Activated CD8-positive, alpha-beta T cell treated with anti-CD3 and anti-CD28 coated beads, Interleukin-2, amount 10 ng/mL, durations not matched to agents 7 days and 5 days (primary cell): ENCODE measurements at places on chromosomes 5 and 9. TPM values are rescaled to one million over a fixed set of nuclear protein-coding genes. Genes with fewer than 3 reads are reported as not detected.
A peak's percentile ranks its signal among the peaks of the same experiment; 100 is the strongest.

- DNase-seq: no peak
Observed at GRCh38 chr5:149282027-149282965, 10.6 kb downstream of the AFAP1L1 start.

DNA sequence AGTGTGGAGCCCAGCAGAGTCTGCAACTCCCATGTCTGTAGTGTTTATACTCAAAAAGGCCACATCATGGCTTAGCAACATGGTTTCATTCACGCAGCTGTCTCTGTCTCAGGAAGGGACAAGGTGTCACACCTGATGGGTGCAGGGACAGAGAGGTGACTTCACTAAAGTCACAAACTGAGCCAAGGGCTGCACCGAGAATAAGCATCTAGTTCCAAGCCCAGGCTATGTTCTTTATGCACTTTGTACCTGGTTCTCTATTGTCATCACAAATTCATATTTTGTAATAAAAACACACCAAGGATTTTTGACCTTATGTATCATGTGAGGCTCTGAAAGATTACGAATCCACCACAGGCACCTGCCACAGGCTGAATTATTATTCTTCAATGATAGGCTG, 64.9 kb upstream of the STK32A start:
- DNase-seq: no peak

GRCh38 chr5:147784146-147784987, 1.8 kb upstream of the JAKMIP2 start:
- no peak for DNase-seq

- no peak for DNase-seq
Observed at GRCh38 chr5:158910782-158911692, 188.7 kb downstream of the EBF1 start.

DNA sequence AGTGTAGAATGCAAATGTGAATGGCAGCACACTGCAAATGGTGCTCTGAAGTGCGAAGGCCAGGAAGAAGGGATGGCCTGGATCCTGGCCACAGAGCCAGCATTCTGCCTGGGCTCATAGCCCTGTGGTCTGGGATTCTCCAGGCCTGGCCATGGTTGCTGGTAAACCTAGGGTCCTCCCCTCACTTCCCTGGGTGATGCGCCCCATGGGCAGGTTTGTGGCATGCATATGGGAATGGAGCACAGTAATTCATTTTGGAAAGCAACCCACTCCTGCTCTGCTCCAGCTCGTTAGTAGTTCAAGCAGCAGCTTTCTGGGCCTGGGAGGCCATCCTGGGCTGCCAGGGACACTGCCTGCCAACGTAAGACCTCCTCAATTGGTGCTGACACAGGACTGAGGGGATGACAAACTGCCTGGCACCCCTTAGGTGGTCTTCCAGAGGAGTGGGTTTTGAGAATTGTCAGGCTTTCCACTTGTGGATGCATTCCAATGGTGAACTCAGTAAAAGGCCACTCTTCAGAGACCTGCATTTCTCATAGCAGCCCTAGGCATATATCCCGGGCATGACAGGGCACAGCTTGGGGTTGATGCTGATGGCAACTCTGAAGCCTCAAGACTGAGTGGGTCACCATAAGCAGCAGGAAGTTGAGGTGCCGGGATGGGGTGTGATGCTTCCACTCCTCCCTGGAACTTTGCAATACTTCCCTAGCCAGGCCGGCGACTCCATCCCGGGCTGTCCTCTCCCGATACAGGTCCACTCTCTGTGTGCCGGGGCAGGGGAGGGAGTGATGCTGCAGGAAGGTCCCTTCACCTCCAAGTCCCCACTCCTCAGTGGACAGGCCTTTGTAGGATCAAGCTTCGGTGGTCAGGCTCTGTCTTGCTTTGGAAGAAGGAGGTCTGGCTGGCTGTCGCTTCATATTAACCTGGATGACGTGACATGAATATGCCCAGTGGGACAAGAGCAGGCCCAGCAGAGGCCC, 1.2 kb upstream of the SLC25A48 start:
- no peak for DNase-seq

GRCh38 chr5:117856713-117857112, 1131.6 kb downstream of the DTWD2 start:
- DNase-seq: no peak

DNA sequence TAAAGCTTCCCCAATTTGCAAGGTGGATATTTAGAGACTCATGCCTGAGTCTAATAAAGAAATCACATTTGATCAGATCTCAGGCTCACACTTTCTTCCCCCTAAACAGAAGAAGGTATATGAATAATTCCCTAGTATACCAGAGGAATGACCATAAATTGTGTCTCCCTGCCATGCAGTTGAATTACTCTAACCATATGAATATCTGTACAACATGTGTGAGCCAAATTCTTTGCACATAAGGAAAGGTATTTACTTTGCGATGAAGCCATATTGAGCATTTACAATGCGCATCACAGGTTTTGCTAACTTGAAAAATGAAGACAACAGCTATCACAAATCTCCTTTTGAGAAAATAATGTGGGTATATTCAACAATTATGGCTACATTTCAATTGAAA, 479.4 kb downstream of the NR2F1-AS1 start:
- no peak for DNase-seq

DNA sequence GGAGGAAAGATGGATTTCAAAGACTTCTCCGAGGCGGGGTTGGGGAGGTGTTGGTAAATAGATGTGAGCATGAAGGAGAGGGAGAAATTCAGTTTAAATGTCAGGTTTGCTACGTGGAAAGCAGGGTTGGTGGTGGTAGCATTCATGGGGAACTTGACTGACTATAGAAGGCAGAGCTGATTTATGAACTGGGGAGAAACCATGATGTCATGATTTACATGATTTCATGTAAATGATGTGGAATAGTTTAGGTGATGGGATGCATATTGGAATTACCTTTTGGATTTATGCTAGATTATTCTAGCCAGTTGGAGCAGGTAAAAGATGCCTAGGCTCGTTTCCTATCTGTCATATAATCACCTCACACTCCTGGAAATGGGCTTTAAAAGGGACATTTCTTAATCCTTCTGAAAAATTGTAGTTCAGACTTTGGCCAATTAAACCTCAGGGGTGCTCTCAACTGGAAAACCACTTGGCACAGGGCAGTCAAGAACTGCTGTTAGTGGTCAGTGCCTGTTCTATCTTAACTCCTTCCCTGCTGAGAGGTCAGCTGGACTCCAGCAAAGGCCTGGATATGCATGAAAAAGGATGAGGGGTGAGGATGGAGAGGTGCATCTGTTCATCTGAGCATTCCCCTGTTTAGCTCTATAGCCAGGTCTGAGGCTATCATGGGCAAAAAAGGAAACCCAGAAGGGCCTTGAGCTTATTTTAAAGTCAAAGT, 50.1 kb upstream of the BASP1 start:
- DNase-seq: no peak

DNA sequence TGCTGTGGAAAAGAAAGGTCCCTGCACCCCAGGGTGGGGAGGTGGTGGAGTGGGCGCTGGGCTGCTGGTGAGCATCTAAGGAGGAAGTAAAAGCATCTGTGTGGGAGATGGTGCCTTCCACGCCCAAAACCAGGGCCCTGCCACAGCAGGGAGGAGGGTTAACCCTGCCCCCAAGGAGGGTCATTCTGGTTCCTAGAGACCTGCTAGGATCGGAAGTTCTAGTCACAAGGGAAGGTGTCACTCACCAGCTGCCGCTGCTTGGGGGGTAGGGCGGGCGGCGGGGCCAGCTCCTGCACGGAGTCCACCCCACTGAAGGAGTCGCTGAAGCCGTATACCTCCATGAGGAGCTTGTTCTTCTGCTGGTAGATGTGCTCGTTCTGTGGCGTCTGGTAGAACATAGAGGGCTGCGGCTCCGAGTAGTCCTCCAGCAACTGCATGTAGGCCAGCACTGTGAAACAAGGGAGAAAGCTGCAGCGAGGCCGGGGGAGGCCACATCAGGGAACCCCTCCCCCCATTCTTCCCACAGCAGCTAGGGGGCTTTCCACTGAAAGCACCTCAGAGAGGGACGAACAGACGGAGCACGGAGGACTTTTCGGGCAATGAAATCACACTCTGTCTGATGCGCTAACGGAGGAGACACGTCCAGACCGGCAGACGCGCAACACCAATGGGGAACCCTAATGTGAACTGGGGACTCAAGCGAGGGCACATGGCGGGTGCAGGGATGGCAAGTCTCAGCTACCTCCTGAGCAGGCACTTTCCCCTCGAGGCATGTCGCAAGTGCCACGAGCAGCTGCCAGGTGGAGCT, 76.4 kb downstream of the PRRT1B start:
- no peak for DNase-seq

GRCh38 chr5:169649486-169649885, 12.4 kb downstream of the DOCK2 start:
- no peak for DNase-seq

- DNase-seq: no peak
Observed at GRCh38 chr5:136020383-136021015, 8.3 kb upstream of the TGFBI start.

DNA sequence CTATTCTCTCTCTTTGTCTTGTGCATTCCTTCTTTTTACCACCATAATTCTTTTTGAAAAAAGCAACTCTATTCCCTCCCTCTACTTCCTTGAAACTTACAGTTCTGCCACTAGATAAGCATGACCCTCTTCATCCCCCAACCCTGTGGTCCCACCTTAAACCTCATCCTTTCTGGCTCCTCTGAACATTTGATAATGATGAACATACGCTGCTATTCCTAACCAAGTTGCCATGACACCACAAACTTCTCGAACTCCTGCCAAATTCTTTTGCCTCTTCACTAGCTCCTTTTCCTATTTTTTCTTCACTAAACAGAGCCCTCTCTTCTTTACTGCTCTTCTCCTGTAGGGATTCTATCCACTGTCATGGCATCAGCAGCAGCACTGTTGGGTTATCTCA, 57.1 kb downstream of the MOCS2 start:
- DNase-seq: no peak

DNA sequence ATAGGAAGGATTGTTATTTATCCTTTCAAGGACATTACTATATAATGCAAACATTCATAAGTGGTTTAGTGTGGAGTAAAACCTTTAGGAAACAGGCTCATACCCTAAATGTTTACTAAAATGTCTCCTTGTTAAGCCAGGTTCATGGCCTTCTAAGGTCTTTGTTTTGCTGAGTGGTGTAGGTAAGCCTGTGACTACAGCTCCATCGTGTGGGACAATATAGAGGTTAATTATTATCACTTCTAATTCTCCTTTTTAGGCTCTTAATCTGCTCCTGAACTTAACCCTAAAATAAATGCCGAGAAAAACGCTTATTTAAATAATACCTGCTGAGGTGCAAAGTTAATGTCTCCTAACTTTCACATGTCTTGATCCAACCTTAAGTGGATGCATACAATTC, 43.8 kb downstream of the SPINK5 start:
- DNase-seq: no peak

- peak; percentile 46 for DNase-seq
Observed at GRCh38 chr9:71909887-71910649, 925 bp downstream of the ABHD17B start.

GRCh38 chr5:135057233-135057632, 23.2 kb upstream of the PITX1 start:
- no peak for DNase-seq

- no peak for DNase-seq
Observed at GRCh38 chr5:50655810-50656205, 10.6 kb upstream of the PARP8 start.

DNA sequence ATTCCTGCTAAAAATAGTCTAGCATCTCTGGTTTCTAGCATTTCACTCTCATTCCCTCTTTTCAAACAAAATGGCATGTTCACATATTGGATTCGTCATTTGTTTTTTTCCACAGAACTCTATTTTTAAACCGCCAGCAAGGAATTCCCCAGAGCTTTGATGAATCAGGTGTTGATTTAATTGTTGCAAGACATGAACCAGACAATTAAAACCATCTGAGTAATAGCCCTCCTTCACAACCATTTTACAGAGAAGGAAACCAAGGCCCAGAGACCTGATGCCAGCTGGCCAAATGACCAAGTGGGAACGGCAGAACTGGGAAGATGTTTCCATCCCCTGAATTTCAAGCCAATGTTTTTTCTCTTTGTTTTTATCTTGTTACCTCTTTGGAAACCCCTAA, 167.0 kb downstream of the CAAP1 start:
- DNase-seq: no peak

DNA sequence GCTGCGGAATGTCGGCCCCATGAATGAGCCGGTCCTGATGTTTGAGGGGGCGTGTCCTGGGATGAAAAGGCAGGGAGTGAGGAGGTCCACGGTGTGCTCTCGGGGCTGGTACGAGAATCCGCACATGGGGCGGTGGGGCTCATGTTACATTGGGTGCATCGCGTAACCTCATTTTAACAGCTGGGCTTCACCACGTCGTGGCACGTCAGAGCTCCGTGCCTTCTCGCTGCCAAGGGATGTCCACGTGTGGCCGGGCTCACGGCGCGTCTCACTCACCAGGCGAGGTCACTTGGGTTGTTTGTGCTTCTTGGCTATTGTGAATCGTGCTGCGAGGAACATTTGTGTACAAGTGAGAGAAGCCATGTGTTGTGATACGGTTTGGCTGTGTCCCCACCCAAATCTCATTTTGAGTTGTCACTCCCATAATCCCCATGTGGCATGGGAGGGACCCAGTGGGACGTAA, 29.1 kb upstream of the IRX4 start:
- DNase-seq: no peak

- DNase-seq: no peak
Observed at GRCh38 chr5:98763001-98763630, 10.3 kb upstream of the RGMB start.

GRCh38 chr9:98248737-98249474, 6.5 kb downstream of the TBC1D2 start:
- no peak for DNase-seq

DNA sequence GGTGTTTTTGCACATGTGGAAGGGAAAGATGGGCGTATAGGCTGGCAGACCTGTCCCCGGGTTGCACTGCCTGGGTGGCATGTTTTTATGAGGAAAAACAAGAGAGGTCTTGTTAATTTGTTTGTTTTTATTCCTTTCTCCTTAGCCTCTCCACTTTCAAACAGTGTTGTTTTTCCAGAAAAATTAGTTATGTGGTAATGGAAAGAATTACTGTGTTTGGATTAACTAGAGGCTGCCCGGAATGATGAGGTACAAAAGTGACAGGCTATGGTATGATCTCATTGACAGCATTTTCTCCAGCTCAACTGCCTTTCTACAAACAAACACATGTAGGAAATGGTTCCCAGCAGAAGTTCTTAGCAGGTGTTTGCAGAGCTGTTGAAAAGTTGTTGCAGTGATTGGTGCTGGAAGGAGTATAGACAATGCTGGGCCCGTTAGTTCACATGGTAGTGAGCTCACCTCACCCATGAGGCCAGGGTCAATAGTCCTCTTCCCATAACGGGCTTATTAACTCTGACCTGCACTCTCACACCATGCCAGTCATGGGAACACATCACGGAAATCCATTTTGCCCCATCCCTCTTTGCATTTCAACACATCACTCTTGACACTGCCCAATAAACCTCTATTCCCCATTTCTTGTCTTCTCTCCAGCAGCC, 111.3 kb upstream of the SAP30L start:
- no peak for DNase-seq

GRCh38 chr9:76591256-76591950, 132.4 kb downstream of the GCNT1 start:
- DNase-seq: no peak

The FRMD3 gene
- total RNA-seq: 0.74 TPM

The PCDHB5 gene
- not detected for total RNA-seq

The NRG2 gene
- not detected for total RNA-seq

The SHISAL2B gene
- not detected for total RNA-seq

The CDC23 gene
- 34.1 TPM for total RNA-seq

The NR2F1 gene
- not detected for total RNA-seq

The HMHB1 gene
- not detected for total RNA-seq

The FIBCD1 gene
- total RNA-seq: not detected
